ENCODE measurements at places on chromosomes 3 and 15. TPM values are rescaled to one million over a fixed set of nuclear protein-coding genes. Genes with fewer than 3 reads are reported as not detected.

- H3K27ac ChIP-seq, result no peak overlapping the region
- H3K4me1 ChIP-seq, result no peaks in the 10 kb centered on the region
- H3K27me3 ChIP-seq, result no peaks in the 10 kb centered on the region
- no peak for DNase-seq
Measured at GRCh38 chr3:58271901-58272501, 34.0 kb upstream of the RPP14 start.

DNA sequence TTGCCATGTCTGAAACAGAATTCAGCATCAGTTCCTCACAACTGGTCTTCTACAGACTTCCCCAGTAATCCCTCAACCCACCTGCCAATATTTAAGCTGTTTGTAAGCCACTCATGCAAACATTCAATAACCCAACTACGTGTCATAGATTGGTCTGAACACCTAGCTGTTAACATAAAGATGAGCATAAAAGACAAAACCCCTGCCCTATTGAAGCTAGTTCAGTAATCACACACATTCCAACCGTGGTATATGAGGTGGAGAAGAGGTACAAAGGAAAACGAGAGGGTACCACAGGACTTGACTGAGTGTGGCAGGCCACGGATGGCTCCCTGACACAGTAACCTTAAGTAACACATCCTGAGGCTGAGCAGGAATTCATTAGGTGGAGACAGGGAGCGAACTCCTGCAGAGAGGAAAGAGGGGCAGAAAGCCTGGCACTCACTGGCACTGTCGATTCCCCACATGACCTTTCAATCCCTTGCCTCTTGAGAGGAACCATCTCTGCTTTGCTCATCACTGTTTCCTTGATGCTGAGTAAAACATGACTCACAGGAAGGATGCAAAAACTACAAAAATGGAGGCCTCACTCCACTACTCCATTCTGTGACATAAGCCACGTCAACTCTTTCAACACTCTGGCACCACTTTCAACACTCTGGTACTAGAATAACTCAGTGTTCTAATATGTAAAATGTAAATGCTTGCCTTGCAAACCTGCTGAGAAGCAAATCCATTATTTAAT lies 31.3 kb downstream of the RPN1 start:
- H3K27ac ChIP-seq, result no peak overlapping the region
- DNase-seq, result no peak

DNA sequence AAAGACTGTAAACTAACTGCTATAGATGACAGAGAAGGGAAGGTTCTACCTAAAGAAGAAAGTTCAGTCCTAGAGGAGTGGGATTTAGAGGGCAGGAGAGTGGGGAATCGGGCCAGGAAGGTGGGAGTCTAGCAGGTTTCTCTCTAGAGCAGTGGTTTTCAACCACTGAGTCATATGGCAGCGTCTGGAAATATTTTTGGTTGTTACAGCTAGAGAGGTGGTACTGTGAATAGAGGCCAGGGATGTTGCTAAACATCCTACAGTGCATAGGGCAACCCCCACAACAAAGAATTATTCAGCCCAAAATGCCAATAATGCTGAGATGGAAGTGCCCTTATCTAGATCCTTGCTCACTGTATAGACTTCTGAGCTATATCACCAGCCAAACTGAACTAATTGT lies 28.7 kb downstream of the ATP1B3 start:
- H3K36me3 ChIP-seq, result no peaks in the 10 kb centered on the region
- no peaks in the 10 kb centered on the region for H3K27me3 ChIP-seq
- no peak overlapping the region for H3K27ac ChIP-seq

DNA sequence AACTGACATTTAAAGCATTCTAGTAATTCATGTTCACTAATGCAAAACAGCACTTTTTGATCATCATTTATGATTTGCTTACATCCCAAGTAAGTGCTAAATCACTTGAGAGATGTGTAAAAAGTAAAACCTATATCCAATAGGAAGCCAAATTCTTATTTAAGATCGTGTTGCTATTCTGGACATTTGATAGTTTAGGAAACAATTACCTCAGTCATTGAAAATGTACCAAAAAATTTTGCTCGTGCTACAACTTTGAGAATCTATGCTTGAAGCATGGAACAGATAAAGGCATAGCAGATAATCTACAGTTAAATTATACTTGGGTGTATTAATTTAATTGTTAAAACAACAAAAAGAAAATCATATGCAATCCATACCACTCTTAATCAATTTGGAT lies 571.6 kb upstream of the NR2F2 start:
- no peak for DNase-seq
- H3K27ac ChIP-seq, result no peak overlapping the region
- H3K4me3 ChIP-seq, result no peak overlapping the region
- H3K4me1 ChIP-seq, result no peaks in the 10 kb centered on the region
- H3K36me3 ChIP-seq, result no peaks in the 10 kb centered on the region

DNA sequence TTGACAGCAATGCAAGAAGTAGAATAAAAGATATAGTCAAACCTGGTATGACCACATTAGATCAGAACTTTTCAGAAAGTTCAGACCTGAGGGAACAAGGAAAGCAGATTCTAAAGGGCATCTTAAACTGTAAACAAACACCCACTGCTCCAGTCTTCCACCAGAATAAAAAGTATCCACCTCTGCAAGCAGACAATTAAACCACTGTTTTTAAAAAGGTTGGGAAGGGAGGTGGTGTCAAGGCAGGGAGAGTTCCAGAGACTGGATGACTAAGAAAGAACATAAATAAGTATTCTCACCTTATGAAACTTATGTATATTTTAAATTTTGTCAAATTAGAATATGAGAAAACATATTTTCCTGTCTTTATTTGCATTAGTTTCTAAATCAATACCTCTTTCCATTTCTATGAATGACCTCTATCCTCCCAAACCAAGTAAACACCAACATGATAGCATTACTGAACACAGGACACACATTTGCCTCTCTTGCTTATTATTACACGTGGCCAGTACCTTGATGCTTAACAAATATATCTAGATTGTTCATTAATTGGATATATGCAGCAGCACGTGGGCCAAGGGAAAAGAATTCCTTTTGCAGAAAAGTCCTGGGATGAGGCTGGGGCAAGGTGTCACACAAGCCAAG lies 31.6 kb downstream of the PIK3CB start:
- no peak for DNase-seq
- no peaks in the 10 kb centered on the region for H3K36me3 ChIP-seq
- H3K4me3 ChIP-seq, result no peak overlapping the region
- no peaks in the 10 kb centered on the region for H3K4me1 ChIP-seq

DNA sequence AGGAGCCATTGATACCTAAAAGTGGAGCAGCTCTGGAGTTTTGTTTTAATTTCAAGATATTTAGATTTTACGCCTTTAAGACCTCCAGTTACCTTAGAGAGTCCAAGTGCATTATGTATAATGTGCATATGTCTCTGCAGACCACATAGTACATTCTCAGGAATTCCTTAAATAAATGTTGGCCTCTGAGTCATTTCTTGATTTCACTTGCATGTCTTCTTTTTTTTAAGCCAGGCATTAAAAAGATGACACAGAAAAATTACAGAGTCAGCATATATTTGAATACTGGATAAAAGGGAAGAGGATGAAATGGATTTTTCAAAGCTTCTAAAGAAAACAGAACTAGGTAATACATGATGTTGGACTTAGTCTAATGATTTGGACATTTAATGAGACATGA lies 125.2 kb downstream of the TMCO5A start:
- H3K36me3 ChIP-seq, result no peaks in the 10 kb centered on the region
- H3K27ac ChIP-seq, result no peak overlapping the region
- H3K27me3 ChIP-seq, result no peaks in the 10 kb centered on the region
- DNase-seq, result no peak

DNA sequence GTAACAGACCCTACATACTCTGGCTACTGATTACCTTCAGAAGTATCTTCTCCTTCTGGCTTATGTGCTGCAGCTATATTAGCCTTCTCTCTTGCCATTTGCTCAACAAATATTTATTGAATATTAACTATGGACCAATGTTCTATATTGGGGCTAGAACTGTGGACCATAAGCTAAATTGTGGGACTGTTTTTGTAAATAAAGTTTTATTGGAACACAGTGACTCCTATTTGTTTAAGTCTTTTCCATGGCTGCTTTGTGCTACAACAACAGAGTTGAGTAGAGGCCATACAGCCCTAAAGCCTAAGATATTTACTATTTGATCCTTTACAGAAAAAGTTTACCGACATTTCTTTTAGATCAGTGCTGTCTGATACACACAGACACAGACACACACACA lies 20.3 kb upstream of the XIRP1 start:
- no peaks in the 10 kb centered on the region for H3K36me3 ChIP-seq
- no peak for DNase-seq
- no peaks in the 10 kb centered on the region for H3K27me3 ChIP-seq
- H3K4me1 ChIP-seq, result no peaks in the 10 kb centered on the region
- no peak overlapping the region for H3K4me3 ChIP-seq

GRCh38 chr3:182697345-182697919 lies 95.9 kb upstream of the ATP11B start:
- no peak for DNase-seq
- no peak overlapping the region for H3K27ac ChIP-seq
- no peaks in the 10 kb centered on the region for H3K36me3 ChIP-seq
- H3K4me3 ChIP-seq, result no peak overlapping the region

GRCh38 chr3:116338713-116339112 lies 106.6 kb downstream of the LSAMP start:
- no peak overlapping the region for H3K4me3 ChIP-seq
- no peak overlapping the region for H3K27ac ChIP-seq
- H3K27me3 ChIP-seq, result no peaks in the 10 kb centered on the region
- DNase-seq, result no peak
- no peaks in the 10 kb centered on the region for H3K4me1 ChIP-seq

DNA sequence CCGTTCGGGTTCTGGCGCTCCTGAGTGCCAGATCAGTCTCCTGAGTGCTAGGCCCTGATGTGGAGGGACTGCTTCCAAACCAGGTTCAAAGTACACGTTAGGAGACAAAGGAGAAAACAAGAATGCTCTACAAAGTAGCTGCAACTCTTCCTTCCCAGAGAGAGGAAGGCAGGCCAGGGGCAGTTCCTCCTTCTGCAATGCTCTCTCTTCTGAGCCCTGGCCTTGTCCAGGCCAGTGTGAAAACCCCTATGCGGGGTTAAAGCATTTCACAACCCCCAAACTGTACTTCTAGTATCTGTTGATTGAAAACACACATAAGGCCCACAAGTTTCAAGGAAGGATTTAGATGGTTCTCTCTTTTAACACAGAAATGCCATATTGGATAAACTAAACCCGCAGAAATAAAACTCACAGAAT lies 9.7 kb upstream of the CALML4 start:
- no peak for DNase-seq

DNA sequence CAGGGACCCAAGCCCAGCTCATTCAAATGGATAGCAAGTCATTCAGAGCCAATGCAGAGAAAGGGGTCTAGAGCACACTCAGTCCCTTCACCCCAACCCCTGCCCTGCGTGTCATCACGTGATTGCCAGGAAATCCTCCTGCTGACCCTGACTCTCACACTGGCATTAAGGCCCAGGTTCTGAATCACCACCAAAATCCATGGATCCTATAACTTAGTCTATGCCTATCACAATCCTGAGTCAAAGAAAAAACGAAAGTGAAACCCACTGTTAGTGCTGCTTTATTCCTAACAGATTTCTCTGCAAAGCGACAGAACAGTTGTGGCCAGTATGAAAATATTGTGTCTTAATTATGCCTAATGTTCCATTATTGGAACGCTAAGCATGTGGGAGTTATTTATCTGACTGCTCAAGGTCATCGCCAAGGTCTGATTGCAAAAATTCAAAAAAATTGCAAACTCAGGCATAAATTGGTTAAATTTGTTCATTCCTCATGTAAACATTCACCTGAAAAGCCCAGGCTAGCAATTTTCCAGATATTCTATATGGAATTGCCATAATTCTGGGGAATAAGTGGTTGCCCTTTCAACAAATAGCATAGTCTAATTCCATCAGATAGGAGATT lies 108.7 kb upstream of the EIF1B start:
- no peak overlapping the region for H3K27ac ChIP-seq
- no peaks in the 10 kb centered on the region for H3K4me1 ChIP-seq
- H3K4me3 ChIP-seq, result no peak overlapping the region
- no peaks in the 10 kb centered on the region for H3K27me3 ChIP-seq

- H3K27me3 ChIP-seq, result no peaks in the 10 kb centered on the region
- no peaks in the 10 kb centered on the region for H3K4me1 ChIP-seq
- DNase-seq, result no peak
- no peak overlapping the region for H3K27ac ChIP-seq
- H3K4me3 ChIP-seq, result no peak overlapping the region
Measured at GRCh38 chr3:39275963-39276593, 3.8 kb downstream of the CX3CR1 start.

- DNase-seq, result no peak
- no peak overlapping the region for H3K27ac ChIP-seq
- H3K4me3 ChIP-seq, result no peak overlapping the region
- no peaks in the 10 kb centered on the region for H3K36me3 ChIP-seq
- H3K4me1 ChIP-seq, result no peaks in the 10 kb centered on the region
Measured at GRCh38 chr15:87874896-87875711, 381.4 kb downstream of the NTRK3 start.

- no peaks in the 10 kb centered on the region for H3K36me3 ChIP-seq
- H3K4me1 ChIP-seq, result no peaks in the 10 kb centered on the region
- H3K27ac ChIP-seq, result no peak overlapping the region
- no peak for DNase-seq
- H3K27me3 ChIP-seq, result no peaks in the 10 kb centered on the region
- H3K4me3 ChIP-seq, result no peak overlapping the region
Measured at GRCh38 chr15:49331951-49332350, 91.1 kb upstream of the FGF7 start.

DNA sequence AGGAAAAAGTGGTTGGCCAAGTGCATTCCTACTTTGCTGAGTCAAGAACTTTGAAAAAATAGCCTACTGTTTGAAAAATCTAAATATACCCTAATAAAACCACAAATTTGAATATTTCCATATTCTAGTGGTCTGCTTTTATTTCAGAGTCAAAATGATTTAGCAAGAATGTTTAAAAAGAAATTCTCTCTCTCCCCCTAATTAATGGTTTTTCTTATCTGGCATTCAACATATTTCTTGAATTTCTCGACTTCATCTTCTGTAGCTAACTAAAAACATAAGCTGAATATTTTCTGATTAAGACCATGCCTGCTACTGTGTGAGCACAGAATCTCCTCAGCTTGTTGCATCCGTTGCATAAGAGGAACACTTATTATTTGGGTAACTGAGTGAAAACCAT lies 563.5 kb upstream of the TBL1XR1 start:
- H3K4me3 ChIP-seq, result no peak overlapping the region
- peaks cover 3% of the 10 kb centered on the region for H3K4me1 ChIP-seq
- no peaks in the 10 kb centered on the region for H3K36me3 ChIP-seq
- DNase-seq, result no peak
- no peak overlapping the region for H3K27ac ChIP-seq

- H3K4me3 ChIP-seq, result no peak overlapping the region
- H3K36me3 ChIP-seq, result no peaks in the 10 kb centered on the region
- H3K27me3 ChIP-seq, result no peaks in the 10 kb centered on the region
- DNase-seq, result no peak
- H3K4me1 ChIP-seq, result no peaks in the 10 kb centered on the region
Measured at GRCh38 chr15:78406016-78406585, 31.9 kb upstream of the IREB2 start.

Gene CCDC54
- total RNA-seq, result not detected

Gene SEMA6D
- 4.6 TPM for total RNA-seq

Gene HMG20A
- total RNA-seq, result 43.5 TPM

Gene GOLGA8T
- not detected for total RNA-seq

Gene ANKDD1A
- 0.59 TPM for total RNA-seq

Gene KNG1
- total RNA-seq, result not detected
